ENCODE measurements at places on chromosomes 2 and 18. TPM values are rescaled to one million over a fixed set of nuclear protein-coding genes. Genes with fewer than 3 reads are reported as not detected.
A peak's percentile ranks its signal among the peaks of the same experiment; 100 is the strongest.

DNA sequence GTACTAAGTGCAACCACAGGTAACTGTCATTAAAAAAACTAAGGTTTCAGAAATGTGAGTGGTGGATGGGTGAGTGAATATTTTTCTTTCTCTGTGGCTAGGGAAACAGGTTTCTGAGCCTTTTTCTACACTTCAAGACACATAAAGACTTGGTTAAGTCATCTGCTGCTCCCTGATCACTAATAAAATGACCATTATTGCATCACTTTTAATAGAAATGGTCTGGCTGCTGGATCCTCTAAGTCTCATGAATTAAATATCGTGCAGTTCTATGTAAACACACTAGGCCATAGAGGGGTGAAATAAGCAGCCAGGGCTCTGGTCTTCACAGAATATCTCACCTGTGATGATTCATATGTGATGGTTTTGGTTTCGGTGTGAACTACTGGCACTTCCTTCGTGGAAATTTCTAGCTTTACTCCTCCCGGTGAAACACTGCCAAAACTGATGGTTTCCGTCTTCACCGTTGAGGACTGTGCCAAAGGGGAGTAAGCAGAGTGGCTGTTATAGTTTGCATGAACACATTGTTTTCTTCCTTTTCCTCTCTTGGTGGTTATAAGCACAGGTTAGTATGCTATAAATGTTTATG is 100.4 kb upstream of the ZBTB14 start:
- DNase-seq: no peak

DNA sequence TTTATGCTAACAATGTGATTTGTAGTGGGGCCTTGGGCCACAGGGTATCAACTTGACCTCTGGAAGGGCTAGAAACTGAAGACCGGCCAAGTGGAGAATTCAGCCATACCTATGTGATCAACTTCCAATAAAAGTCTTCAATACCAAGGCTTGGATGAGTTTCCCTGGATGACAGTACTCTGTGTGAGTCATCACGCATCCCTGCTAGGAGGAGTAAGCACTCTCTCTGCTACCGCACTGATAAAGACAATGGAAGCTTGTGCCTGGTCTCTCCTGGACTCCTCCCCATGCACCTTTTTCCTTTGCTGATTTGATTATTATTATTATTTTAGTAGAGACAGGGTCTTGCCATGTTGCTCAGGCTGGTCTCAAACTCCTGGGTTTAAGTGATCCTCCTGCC is 58.1 kb downstream of the SKA1 start:
- DNase-seq: no peak

- DNase-seq: peak; percentile 89
Observed at GRCh38 chr18:44679056-44679913, 1.4 kb upstream of the SETBP1 start.

- peak; percentile 53 for DNase-seq
Observed at GRCh38 chr2:239394346-239394945, 6.4 kb downstream of the HDAC4 start.

- no peak for DNase-seq
Observed at GRCh38 chr18:39960550-39960949, 1994.5 kb upstream of the PIK3C3 start.

GRCh38 chr18:6722690-6723089 is 6.8 kb upstream of the ARHGAP28 start:
- DNase-seq: no peak

DNA sequence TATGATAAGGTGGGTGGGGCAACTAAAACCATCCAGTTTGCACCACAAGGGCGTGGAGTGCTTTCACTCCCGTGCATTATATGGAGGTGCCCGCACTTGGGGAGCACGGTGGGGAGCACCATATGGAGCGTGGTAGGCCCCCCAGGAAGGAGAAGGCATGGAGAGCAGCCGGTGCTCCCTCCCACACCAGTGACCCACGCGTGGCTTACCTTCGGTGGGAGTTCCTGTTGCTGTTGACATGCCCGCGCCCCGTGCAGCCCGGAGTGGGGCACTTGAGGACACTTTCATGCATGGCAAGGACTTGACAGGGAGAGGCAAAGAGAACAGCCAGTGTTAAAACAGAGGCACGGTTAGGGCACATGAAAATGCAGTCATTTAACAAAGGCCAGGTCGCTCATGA is 167.5 kb upstream of the PXDN start:
- DNase-seq: no peak

DNA sequence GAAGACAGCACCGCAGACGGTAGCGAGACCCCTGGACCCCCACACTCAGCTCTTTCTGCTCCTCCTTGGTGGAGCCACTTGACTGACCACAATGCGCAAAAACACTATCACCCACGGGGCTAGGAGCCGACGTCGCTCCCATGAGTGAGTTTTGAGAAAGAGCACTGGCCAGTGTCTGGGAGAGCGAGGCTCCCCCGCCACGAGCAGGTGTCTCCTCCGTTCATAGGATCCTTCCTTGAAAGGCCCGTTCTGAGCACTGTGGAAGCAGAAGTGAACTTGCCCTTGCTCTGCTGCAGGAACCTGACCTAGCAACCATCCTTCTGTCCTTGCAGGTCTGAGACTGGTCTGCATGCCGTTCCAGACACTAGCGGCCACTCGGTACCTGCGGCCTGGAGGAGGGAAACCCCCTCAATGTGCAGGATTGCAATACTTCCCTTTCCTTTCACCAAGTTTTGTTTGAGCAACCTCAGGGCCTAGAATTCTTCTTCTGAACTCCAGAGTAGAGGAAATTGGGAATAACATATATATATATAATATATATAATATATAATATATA is 12.9 kb upstream of the ZNF516 start:
- peak; percentile 44 for DNase-seq

- no peak for DNase-seq
Observed at GRCh38 chr18:59575995-59576394, 121.2 kb downstream of the CCBE1 start.

Gene RNF149
- total RNA-seq: 80.7 TPM

Gene ANKRD12
- total RNA-seq: 164 TPM

Gene SIX2
- total RNA-seq: 3.6 TPM

Gene MPHOSPH10
- total RNA-seq: 36.5 TPM

Gene EIPR1
- total RNA-seq: 14.7 TPM

Data from sciatic nerve (tissue), 2 donors.